ENCODE measurements at places on chromosomes 16 and 17.

GRCh38 chr17:80137131-80137530, 9.8 kb downstream of the EIF4A3 start:
- DNase-seq: no peak

GRCh38 chr17:50161023-50161910, 4.5 kb upstream of the SGCA start:
- peak; percentile 93 for DNase-seq

DNA sequence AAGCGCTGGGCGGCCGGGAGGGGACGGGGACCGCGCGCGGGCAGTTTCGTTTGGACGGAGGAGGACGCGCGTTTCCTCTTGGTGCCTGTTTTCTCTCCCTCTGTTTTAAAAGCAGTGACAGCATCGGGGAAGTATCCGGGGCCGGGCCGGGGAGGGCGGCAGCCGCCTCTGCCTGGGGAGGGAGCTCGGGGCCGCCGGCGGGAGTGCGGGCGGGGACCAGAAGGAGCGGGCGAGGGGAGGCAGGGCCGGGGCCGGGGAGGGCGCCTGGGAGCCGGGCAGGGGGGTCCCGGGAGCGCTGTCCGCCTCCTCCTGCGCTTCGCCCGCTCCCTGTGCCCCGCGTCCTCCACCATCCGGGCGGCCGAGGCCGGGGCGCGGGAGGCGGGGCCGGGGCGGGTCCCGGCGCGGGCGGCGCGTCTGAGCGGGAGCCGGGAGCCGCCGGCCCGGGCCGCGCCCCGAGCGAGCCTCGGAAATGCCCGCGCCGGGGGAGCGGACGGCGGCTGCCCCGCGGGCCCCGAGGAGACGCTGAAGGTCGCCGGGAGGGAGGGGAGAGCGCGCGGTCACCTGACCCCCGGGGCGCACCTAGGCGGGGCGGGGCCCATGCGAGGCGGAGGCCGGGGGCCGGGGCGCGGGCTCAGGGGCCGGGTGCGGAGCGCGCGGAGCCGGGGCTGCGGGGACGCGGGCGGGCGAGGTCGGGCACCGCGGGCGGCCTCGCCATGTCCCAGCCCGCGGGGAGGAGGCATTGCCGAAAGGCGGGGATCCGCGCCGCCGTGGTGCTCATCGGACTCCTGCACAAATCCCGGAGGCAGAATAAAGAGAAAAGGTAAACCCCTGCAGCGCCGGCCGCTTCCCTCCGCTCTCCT, 57.3 kb downstream of the RAP1GAP2 start:
- peak; percentile 27 for DNase-seq

DNA sequence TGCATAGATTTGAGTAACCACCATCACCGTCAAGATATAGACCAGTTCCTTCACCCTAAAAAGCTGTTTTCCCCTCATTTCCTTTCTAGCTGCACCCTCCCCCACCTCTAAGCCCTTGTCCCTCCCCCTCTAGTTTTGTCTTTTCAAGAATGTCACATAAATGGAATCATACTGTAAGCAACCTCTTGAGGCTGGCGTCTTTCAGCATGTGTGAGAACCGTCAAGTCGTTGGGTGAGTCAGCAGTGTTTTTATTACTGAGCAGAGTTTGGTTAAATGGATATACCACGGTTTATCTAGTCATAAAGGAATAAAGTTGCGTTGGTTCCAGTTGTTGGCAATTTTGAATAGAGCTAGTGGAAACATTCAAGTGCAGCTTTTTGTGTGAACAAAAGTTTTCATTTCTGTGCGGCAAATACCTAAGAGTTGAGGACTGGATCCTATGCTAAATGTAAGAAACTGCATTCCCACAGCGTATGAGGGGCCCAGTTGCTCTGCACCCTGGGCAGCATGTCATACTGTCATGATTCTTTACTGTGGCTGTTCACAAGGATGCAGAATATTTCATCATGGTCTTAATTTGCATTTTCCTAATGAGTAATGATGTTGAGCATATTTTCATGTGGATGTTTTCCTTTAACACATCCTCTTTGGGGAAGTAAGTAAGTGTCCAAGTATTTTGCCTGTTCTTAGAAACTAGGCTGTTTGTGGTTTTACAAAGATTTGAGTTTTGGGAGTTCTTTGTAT, 264.3 kb downstream of the CPPED1 start:
- DNase-seq: no peak

- DNase-seq: no peak
Measured at GRCh38 chr17:81050645-81051625, 16.0 kb downstream of the BAIAP2 start.

DNA sequence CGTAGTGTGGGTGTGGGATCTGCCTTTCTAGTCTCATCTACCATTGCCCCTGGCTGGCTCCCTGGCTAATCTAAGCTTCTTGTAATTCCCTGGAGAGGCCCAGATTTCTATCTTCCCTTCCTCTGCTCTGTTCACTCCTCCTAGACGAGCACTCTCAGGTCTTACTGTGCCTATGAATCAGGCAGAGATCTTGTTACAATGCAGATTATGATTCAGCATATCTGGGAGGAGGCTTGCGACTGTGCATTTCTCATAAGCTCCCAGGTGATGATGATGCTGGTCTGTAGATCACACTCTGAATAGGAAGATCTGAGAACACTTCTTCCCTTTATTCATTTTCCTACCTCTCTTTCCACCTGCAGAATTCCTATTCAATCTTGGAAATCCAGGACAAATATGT, 200.1 kb downstream of the CBLN1 start:
- no peak for DNase-seq

- DNase-seq: peak; percentile 75
Measured at GRCh38 chr17:8125154-8125946, 1.4 kb upstream of the HES7 start.

- DNase-seq: no peak
Measured at GRCh38 chr16:66293207-66293735, 73.2 kb upstream of the CDH5 start.

- no peak for DNase-seq
Measured at GRCh38 chr17:54899721-54900456, 763 bp upstream of the TOM1L1 start.

DNA sequence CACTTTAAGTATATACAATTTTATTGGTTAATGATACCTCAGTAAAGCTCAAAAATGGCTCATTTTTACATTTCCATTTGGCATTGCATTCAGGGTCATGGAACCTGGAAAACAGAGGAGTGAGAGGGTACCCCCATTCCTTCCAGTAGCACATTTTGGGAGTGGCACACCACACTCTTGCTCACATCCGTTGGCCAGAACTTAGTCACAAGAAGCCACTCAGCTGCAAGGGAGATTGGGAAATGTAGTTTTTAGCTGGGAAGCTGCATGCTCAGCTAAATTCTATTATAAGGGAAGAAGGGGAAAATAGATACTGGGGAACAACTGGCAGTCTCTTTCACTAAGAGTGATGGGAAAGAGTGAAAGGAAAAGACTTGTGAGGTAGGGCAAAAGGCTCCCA, 102.5 kb upstream of the TMEM97 start:
- no peak for DNase-seq

- no peak for DNase-seq
Measured at GRCh38 chr17:7867881-7868329, 10.1 kb downstream of the CYB5D1 start.

DNA sequence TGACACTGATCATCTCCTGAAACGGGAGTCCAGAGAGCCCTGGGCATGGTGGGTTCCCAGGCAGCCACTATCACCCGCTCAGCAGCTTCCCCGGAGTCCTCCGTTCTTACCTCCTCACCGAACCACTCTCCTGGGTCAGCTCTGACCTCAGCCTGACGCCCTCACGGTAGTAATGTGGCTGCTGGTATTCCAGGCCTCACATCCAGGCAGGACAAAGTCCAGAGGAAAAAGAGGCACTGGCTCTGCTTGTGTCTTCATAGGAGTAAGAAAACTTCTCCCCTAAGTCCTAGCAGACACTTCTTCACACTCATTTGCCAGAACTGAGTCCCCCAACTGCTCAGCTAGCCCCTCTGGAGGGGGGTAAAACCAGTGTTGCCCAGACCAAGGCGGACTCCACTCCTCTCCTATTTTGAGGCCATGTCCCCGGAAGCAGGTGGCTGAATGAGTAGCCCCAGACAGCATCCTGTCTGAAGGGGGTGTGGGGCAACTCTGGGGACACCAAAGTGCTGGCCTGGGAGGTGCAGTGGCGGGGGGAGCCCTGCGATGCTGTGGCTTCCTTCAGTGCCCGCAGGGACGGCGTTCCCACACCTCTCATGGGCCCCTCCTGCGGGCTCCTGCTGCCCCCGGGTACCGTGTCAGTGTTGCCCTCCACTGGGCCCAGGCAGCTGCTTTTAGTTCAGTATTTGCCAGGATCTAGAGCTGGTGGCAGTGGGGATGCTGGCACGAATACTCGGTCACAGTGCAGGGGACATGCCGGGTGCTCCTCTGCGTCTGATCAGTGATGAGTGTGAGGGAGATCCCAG, 5.4 kb downstream of the FSCN2 start:
- no peak for DNase-seq

- DNase-seq: no peak
Measured at GRCh38 chr17:41480136-41480535, 815 bp downstream of the KRT35 start.

DNA sequence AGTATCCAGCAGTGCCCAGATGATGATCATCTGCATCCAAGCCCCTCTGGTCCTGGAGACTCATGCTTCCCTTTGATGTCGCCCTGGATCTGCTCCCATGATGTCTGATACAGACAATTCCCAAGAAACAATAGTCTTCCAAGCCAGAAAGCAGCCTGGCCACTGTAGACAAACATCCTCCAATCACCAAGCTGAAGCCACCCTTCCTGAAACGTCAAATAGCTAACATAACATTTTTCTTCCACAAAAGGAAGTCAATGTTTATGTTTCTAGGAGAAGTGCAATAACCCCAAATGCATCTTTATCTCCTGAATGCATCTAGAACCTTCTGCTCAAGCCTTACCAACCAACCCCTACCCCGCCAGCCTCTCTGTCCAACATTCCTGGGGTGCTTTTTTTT, 1.2 kb upstream of the DPEP2 start:
- no peak for DNase-seq

Measured in T-helper 17 cell (primary cell).